ENCODE measurements at places on chromosomes 5 and 9.
A peak's percentile ranks its signal among the peaks of the same experiment; 100 is the strongest.

- DNase-seq, result no peak
Observed at GRCh38 chr5:142841511-142842265, 71.5 kb downstream of the ARHGAP26 start.

DNA sequence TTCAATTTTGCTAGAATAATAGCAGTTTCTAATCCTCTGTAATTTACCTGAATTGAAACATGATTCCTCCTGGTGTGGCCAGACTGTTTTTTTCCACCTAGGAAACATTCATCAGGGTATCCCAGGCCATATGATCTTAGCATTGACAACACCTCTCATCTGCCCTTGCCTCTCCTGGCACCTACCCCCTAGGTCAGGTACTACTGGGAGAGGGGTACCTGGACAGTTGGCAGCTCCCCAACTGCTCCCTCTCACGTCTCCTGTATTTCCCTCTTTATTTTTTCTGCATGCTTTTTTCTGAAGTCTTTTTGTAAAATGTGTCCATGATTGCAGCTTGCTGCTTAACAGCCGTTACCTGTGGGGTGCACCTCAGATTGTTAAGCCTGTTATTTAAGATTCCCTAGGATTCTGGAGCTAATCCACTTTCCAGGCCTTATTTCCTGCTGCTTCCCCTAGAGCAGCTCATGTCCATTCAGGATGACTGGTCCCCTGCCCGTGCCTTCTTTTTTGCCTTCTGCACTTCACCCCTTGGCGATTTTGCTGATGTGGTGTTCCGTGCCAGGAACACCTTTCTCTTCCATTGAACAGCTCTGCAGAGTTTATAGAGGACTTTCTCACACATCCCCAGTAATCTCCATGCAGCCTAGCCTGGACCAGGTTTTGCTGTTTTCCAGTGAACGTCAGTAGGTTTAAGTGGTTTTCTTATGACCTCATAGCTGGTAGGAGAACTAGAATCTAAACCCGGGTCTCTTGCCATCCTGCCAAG, 33.6 kb downstream of the SNX30 start:
- no peak for DNase-seq

- no peak for DNase-seq
Observed at GRCh38 chr5:117207088-117207668, 632.6 kb upstream of the SEMA6A start.

DNA sequence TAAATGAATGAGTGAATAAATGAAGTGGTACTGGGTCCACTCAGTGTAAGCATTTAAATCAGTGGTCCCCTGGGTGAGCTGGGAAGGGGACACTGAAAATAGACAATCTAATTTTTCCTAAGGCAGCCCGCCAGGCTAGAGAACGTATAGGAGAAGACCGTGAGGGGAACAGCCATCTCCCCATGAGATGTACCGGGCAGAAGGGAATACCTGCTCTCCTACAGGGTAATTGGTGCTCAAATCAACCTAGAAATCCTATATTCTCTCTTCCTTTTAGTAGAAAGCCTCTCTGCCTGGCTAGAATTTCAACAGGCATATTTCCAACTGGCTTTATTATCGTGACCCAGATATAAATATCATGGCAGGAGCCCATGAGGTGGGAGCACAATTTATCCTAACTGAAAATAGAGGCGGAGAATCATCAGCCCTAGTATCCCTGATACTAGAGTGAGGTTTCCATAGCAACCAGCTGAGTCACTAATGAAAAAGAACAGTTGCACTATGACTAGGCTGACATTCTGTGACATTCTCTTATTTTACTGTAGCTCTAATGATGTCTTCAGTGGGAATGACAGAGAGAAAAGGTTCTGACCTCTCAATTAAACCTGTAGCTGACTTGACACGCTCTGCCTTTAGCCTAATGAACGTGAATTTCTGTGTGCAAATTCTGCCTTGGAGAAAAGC, 96.5 kb upstream of the CAST start:
- no peak for DNase-seq

DNA sequence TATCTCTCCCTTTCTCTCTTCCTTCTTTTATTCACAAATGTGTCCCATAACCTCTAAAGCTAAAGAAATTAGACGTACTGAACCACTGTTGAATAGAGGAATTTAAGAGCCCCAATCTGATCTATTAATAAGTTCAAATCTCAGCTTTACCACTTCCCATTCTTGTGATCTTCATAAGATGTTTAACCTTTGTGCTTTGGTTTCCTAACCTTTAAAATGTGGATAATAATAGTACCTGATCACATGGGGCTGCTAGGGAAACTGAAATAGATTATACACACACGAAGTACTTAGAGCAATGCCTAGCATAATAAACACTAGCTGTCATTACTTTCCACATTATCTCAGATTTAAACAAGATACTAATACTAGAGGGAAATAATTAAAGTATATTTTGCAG, 324.3 kb upstream of the SEMA6A start:
- DNase-seq, result no peak

DNA sequence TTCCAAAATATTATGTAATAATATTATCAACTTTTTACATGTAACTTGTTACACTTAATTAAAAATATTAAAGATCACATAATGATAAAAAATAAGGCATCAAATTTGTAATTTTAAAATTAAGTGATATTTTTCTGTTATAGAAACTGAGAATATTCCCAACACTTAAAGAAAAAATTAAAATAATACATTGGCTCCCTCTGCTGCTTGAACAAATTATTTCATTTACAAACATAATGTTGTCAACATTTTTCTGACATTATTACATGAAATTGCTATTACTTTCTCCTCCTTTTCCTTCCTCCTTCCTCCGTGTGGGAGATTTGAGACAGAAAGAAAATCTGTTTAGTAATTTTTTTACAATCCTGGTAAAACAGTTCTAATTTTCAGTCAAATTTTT, 42.3 kb downstream of the RNF180 start:
- DNase-seq, result no peak

DNA sequence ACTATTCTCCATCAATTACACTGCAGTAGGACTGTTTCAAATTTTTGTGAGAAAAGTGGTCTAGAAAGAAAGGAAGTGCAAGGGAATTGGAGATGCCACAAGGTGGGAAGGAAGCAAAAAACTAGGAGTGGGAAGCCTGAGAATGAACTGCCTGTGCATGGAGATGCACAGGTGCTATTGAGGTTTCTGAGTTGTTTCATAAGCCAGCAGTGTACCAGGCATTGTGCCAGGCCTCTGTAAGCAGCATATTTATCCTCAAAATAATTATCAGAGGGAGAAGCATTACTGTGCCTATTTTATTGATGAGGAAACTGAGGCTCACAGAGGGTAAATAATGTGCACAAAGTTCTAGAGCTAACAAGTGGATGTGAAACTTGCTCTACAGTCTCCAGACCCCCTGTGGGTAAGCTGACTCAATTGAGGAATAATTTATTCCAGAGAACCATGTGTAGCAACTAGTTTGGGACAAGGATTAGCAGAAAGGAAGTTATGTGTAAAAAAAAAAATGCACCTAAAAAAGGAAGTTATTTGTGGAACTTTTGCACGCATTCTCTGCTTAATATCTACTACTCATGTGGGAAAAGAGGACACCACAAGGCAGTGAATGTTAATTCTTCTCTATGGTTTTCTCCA, 96.7 kb downstream of the SNCAIP start:
- no peak for DNase-seq

- no peak for DNase-seq
Observed at GRCh38 chr5:61525512-61526206, 193.6 kb downstream of the ZSWIM6 start.

GRCh38 chr9:89351584-89352300, 33.4 kb downstream of the SECISBP2 start:
- DNase-seq, result no peak

- DNase-seq, result no peak
Observed at GRCh38 chr5:176772271-176773210, 37.8 kb upstream of the UNC5A start.

DNA sequence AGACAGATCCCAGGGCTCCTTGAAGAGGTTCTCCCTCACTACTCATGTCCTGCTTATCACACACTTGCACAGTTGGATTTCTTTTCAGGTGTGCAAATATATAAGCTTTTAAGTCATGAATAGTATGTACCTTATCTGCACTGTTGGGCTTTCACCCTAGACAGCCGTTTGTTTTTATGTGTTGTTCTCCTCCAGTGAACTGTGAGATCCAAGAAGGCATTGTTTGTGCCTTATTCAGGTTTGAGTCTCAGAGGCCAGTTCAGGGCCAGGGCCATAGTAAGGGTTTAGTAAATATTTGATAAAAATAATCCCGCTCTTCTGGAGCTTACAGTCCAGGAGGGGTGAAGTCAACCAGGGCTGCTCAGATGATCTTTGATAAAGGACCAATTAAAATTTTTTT, 480.0 kb downstream of the TMEM38B start:
- DNase-seq, result no peak

- no peak for DNase-seq
Observed at GRCh38 chr5:107670087-107670931, 428 bp downstream of the EFNA5 start.

GRCh38 chr9:130437011-130437789, 7.6 kb upstream of the ASS1 start:
- DNase-seq, result no peak

- no peak for DNase-seq
Observed at GRCh38 chr9:87661241-87661640, 64.7 kb upstream of the CTSL start.

- no peak for DNase-seq
Observed at GRCh38 chr5:34626036-34626435, 30.1 kb upstream of the RAI14 start.

GRCh38 chr5:159422361-159422760, 92.1 kb upstream of the IL12B start:
- no peak for DNase-seq

- DNase-seq, result no peak
Observed at GRCh38 chr5:35640623-35641022, 23.0 kb downstream of the SPEF2 start.

- DNase-seq, result peak; percentile 40
Observed at GRCh38 chr9:133742849-133743444, 4.8 kb upstream of the SARDH start.

GRCh38 chr5:97836816-97837215, 653.8 kb upstream of the RIOK2 start:
- DNase-seq, result no peak

DNA sequence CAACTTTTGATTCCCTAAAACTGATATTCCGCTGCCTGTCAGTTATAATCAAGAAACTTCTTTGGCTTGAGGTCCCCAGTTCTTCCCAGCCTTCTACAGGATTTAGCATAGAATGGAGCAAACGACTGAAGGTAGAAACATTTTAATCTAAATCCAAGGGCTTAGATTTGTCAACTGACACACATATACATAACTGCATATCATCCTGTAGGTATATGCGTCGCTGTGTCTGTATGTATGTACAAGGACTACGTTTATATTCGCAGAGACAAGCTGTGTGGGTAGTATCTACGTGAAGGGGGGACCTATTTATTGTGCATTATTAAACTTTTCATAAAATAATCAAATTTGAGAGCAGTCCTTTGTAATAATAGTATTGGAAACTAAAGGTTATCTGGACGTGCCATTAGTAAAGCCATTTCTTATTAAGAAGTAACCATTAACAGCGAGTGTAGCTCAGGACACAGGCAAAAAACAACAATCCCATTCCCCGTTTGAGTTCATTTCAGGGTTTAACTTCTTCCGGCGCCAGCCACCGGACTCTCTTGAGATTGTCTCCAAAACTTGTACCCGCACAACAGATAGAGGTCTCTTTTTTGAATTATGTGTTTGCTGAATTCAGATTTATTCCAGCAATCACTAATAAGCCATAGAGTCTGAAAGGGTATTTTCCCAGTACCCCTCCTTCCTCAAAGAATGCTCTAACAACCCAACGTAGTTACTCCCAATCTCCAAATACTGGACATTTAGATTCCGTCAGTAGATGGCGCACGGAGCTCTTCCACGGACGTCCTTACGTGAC, 2.1 kb upstream of the MLLT3 start:
- peak; percentile 54 for DNase-seq

DNA sequence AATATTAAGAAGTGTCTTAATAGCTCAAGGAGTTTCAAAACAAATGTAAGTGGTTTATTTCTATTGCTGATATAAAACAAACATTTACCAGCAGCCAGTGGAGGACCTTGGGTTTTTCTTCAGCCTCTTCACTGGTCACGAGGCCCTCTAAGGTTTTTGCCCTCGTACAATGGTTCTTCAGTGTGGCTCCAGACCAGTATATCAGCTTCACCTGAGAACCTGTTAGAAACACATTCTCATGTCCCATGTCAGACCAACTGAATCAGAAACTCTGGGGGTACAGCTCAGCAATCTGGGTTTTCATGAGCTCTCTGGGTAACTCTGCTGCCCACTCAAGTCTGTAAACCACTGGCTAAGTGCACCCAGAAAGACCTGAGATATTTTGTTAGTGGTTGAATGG, 12.9 kb downstream of the WWC1 start:
- DNase-seq, result no peak

GRCh38 chr5:31197183-31197582, 3.7 kb downstream of the CDH6 start:
- DNase-seq, result no peak

DNA sequence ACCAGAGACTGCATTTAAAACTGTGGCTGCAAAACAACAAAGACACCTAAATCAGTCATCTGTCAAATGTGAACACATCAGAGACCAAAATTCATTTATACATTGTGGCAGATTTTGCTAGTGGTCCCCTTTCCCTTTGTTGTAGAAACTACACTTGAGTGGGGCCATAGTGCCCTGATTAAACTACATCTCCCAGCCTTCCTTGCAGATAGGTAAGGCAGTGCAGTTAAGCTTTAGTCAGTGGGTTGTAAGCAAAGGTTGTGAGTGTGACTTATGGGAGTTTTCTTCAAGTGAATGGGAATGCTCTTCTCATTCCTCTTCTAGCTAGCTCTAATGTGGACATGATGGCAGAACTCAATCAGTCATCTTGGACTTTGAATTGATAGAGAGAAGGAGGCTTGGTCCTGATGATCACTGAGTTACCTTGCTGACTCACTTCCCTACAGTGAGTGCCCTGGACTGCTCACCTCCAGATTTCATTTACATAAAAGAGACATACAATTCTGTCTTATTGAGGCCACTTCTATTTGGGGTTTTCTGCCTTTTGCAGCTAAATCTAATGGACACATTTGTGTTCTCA, 35.2 kb upstream of the SPARC start:
- no peak for DNase-seq

DNA sequence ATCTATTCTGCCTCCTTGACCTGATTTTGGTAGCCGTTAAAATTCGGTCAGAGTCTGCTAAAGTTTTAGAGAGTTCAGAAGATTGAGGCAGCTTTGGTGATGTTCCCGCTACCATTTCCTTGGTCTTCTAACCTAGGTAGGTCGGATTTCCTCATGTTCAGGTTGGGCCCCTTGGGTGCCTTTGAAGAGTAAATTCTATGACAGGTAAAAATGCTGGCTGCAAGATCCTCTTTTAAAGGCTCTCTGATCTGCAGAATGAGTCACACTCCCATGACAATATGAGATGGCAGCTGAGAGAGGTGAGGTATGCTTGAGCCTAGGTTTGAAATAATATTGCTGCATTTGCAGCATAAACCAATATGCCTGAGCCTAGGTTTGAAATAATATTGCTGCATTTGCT, 198.9 kb downstream of the TSSK1B start:
- DNase-seq, result no peak

GRCh38 chr5:153981905-153982605, 56.7 kb downstream of the FAM114A2 start:
- no peak for DNase-seq

- no peak for DNase-seq
Observed at GRCh38 chr5:134647750-134648424, 698 bp upstream of the SEC24A start.

GRCh38 chr5:73433272-73433981, 15.2 kb downstream of the FOXD1 start:
- no peak for DNase-seq
